ENCODE measurements at places on chromosomes 5 and 9.

GRCh38 chr9:21385131-21385670, at the start of gene IFNA2:
Gene IFNA2 (minus strand): TSS chr9:21385398. CDS start chr9:21385329, 69 bp downstream.
- no peak for DNase-seq

DNA sequence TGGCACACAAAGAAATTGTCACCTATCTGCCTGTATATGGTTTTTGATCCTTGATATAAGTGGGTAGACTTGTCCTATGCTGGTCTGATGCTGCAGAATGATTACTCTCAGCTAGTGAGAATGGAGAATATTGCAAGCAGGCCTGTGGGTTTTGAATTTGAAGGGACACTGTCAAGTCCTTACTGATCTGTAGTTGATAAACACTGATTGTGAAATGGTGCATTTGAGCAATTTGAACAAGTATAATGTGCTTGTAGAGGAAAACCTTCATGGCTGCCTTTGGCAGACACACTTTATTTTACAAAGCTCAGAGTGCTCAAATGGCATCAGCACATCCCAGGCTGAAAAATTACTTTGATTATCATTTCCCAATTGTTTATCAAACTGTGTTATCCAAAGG, 9.3 kb downstream of the ENTREP1 start:
- no peak for DNase-seq

GRCh38 chr9:138097501-138097991, 220.0 kb downstream of the CACNA1B start:
- DNase-seq: no peak

- DNase-seq: no peak
Measured at GRCh38 chr9:125969462-125969861, 222.3 kb downstream of the PBX3 start.

DNA sequence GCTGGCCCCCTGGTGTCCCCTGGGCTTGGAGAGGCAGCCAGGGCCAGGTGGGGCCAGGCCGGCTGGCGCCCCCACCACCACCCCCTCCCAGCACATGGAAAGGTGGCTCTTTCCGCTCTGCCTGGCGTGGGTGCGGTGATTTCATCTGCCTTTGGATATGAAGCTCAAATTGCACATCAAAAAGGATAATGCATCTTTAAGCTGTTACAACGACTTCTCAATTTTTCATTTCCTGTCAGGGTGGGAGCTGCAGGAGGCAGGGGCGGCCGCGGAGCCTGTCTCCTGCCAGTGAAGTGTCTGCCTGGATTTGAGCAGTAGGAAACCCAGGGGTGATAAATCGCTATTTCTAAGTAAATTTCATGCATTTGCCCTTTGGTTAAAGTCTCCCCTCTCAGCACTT, 169.2 kb upstream of the MVB12B start:
- DNase-seq: no peak

DNA sequence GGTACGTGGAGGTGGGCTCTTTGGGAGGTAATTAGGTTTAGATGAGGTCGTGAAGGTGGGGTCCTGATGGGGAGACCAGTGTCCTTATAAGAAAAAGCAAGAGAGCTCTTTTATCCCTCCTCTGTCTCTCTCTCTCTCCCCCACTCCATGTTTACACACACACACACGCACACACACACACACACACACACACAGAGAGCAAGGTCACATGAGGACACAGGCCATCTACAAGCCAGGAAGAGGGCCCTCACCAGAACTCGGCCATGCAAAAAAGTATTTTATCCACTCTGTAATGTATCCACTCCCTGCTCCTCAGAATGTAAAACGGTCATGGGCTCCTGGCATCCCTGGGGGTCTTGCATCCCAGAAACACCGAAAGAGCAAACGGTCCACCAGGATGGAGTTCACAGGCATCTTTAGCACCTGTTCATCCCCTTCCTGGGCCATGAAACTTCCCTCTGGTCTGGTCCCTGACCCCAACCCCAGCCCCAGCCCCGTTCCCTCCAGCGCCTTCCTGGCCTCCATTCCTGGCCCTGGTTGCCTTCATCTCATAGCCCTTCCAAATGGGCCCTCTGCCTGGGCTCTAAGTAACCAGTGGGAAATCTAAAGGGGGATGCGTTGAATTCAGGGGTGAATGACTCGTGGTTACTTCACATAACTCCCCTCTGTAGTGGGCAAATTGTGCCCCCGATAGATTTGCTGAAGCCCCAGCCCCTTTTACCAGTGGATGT, 88.8 kb downstream of the NSUN2 start:
- no peak for DNase-seq

DNA sequence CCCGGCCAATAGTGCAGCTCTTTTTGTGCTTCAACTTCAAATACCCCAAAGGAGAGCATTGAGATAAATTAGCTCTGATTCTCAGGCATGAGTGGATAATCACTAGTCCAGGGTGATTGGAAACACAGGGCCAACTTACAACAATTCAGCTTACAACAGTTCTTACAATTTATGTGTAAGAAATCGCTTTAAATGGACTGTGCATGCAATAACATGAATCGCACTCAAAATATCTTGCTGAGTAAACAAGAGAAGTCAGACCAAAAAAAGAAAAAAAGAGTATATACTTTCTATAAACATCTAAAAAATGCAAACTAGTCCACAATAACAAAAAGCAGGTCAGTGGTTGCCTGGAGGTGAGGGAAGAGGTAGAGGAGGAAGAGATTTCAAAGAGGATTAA, 150.6 kb upstream of the EDIL3 start:
- DNase-seq: no peak

DNA sequence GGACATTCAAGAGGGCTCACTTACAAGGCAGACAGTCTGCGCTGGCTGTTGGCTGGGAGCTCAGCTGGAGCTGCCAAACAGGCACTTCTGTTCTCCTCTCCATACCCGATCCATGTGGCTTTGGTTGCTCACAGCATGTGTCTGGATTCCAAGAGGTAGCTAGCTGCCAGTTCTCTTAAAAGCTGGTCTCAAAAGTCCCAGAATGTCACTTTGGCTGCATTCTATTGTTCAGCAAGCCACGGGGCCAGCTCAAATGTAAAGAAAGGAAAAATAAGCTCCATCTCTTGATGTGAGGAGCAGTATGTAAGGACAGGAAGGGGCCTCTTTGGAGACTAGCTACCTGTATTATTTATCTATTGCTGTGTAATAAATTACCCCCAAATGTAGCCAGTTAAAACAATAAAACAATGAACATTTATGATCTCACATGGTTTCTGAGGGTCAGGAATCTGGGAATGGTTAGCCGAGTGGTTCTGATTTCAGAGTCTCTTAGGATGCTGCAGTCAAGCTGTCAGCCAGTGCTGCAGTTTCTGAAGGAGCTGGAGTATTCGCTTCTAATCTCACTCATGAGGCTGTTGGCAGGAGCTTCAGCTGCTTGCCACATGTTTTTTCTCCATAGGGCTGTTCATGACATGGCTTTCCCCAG, 112.7 kb upstream of the CLINT1 start:
- no peak for DNase-seq

DNA sequence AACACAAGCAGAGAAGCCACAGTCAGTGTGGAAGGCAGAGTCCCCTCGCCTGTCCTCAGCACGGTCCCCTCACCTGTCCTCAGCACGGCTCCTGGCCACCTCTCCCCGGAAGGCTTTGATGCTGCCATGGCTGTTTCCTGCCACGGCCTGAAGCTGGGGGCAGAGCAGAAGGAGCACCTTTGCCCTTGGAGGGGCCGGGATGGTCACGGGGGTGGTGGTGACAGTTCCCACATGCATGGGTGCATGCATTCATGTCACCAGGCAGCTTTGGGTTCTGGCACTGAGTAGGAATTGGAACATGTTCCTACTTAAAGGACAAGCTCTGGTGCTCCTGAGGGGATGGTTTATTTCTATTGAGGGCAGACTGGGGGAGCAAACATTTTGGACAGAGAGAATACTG, 57.8 kb upstream of the PHYKPL start:
- no peak for DNase-seq

DNA sequence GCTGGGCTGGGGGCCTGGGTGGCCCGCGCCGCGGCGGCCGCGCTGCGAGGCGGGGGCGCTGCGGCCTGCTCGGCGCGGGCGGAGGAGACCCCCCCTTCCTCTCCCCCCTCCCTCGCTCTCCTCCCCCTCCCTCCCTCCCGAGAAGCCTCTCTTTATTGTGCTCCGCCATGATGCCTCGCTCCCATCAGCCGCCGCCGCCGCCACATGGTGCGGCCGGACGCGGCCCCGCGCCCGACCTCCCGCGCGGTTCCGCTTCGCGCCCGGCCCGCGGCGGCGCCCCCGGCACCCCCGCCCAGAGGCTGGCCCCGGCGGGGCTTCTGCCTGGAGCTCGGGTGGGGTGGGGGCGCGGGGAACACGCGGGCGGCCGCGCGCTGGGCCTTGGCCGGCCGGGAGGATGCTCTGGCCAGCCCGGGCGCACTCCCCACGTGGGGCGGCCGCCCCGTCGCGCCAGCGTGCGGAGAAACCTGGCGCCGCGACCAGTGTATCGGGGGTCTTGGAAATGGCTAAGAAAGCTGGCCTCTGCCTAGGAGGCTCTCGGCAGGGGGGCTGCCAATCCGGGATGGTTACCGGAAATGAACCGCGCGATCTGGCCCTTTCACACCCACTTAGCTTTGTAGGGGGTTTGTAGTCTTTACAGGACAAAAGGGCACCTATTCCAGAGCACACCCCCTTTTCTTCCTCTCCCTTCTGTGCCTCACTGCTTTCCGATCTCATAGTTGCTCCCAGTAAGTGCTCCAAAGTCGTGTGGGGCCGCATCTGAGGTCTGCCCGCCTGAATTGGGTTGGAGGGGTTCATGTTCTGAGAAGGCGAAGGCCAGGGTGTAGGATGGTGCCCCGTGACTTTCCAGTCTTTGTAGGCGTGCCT, 1.0 kb downstream of the SET start:
- peak; percentile 28 for DNase-seq

DNA sequence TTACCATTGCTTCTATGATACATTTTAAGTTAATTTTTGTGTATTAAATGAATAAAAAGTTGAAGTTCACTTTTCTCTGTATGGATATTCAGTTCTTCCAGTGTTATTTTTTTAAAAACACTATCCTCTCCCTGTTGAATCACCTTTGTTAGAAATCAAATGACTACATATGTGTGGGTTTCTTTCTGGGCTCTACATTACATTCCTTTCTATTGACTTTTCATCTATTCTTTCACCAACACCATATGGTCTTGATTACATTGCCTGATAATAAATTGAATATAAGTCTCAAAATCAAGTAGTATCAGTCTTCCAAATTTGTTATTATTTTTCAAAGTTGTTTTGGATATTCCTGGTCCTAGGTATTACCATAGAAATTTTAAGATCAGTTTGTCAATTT, 7.3 kb upstream of the RASEF start:
- DNase-seq: no peak

GRCh38 chr9:87216897-87217455, 269.7 kb upstream of the GAS1 start:
- no peak for DNase-seq

DNA sequence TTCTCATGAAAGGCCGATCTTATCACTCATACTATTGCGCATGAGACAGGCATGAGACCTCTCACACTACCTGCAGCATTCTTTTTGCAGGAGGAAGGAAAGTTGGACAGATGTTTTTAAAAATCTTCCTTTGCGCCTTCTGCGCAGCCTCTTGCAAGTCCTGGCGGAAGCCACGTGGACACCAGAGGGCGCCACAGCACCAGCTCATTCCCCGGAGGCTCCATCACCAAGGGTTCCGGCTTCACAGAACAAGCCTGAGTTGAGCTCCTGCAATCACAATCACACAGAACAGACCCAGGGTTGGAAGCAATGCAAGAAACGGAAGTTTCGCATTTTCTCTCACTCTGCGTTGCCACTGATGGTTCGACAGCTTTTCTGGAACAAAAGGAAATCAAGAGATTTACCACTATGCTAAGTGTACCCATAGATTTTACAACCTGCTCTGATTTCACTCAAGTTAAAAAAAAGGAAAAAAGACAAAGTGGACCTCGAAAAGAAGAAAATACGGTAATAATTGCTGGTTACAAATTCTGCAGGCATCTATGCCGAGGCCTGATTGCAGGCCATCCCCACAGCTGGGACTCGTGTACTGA, 304.7 kb upstream of the MSX2 start:
- DNase-seq: peak; percentile 24

DNA sequence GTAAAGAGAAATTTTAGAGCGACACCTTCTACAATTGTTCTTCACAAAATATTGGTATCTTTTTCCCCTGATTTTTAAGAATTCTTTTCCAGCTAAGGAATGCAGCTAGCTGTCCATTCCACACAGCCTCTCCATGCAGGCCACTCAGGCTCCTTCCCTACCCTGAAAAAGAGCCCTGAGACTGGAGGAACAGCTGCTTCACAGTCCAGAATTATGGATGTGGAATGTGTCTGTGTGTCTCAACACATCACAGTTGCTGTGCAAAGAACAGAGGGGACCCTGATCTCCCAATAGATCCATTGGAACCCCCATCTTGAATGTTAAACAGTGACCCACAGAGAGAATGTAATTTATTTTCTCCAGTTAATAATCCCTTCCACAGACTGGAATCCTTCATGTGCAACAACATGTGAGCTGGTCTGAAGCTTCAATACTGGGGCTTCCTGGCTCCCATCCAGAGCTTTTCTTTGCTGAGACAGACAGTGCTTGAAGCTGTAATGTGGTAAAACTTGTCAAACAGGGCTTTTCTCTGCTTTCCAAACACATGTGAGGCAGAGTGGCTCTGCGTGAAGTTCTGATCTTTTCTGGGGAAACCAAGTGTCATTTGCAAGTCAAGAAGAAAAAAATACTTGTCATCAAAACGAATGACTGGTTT, 53.3 kb upstream of the SMC5 start:
- DNase-seq: no peak

GRCh38 chr9:81759680-81760215, 70.4 kb upstream of the TLE1 start:
- DNase-seq: no peak

DNA sequence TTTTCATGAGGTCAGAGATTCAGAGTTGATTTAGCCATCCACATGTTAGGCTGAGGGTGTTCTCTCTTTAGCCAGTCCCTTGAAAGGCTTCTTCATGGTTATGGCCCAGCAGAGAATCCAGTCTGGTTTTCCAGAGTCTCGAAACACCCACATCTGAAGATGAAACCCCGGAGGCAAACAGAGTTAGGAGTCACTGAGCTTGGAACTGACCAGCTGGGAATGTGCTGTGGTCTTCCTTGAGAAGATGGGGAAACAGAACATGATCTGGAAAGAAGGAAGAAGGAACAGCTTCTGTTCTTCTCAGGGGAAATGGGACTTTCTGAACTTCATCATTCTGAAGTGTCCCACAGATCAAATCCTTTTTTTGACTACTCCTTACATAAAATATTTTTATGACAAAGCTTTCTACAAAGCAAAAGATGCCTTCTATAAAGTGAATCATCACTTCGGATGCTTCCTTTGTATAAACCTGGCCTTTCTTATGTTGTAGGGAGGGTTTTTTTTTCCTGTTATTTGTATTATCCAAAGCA, 45.4 kb downstream of the ZNF618 start:
- no peak for DNase-seq
